ENCODE measurements at places on chromosomes 12 and 14.
A peak's percentile ranks its signal among the peaks of the same experiment; 100 is the strongest.

- DNase-seq: peak; percentile 87
Observed at GRCh38 chr14:54902143-54902520, 494 bp downstream of the GCH1 start.

GRCh38 chr12:14443531-14443930 lies 78.0 kb downstream of the ATF7IP start:
- no peak for DNase-seq

- no peak for DNase-seq
Observed at GRCh38 chr12:47066278-47067025, 13.0 kb upstream of the PCED1B start.

DNA sequence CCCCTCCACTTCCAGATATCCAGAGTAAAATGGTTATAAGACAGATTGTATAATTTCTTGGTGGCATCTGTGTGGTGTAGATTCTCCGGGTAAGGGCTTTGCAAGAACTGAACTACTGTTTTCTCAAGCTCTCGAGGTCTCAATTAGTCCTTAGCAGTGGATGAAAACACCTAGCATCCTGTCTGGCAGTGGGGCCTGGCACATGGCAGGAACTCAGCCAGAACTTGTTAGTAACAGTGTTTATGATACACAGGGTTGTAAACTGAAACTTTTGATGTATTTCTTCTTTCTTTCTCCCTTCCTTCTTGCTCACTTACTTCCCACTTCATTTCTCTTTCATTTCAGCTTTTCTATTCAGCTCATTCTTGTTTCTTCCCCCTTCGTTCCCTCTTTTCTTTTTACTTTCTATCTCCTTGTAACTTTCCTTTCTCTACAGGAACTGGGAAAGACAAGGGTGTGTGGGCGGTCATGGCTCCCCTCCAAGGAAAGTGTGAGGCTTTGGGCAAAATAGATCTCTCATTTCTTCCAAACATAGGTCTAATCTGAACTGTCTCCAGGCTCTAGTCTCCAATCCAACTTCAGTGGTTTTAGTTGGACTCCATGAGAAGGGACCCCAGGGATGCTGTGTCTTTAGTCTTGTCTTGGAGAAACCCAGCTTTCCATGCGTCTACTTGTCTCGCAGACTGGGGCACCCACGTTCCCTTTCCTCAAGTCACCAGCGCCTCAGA lies 159.7 kb downstream of the PAH start:
- no peak for DNase-seq

GRCh38 chr14:44309331-44309730 lies 197.8 kb downstream of the FSCB start:
- DNase-seq: no peak

DNA sequence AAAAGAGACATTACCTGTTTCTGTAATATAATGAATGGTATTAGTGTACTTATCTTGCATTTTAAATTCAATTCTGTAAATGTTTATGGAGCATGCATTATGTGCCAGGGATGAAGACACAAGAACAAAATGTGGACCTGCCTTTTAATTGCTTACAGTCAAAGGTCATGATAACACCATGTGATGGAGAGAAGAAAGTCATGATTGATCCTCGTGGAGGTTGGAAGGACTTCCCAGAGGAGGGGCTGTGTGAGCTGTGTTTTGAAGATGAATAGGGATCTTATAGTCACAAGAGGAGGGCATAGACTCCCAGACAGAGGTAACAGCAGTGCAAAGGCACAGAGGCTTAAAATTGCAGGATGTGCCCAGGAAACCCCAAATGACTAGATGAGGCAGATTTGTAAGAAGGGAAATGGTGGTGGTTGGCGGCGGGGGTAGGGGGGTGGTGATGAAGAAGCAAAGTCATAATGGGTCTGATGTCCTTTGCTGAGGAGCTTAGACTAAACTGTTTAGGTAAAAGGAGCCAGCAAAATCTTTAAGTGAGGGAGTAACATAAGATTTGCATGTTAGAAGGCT lies 151.5 kb downstream of the PRKCH start:
- peak; percentile 78 for DNase-seq

DNA sequence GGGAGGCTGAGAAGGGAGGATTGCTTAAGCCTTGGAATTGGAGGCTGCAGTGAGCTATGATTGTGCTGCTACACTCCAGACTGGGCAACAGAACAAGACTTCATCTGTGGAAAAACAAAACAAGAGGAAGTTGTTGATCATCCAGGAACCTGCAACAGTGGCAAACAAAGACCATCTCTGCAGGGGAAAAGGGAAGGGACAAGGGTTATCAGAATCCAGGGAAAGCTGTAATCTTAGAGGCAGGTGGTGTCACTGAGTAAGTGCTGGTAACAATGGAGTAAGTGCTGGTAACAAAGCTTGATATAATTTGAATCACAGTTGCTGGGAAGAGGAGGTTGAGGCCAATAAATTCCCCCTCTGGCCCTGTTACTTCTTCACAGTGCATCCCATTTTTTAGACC lies 27.5 kb upstream of the DCN start:
- DNase-seq: no peak

Data from activated CD4-positive, alpha-beta T cell treated with anti-CD3 and anti-CD28 coated beads, Interleukin-2, amount 10 ng/mL, durations not matched to agents 7 days and 5 days (primary cell).